ENCODE measurements at places on chromosomes 11 and 22. TPM values are rescaled to one million over a fixed set of nuclear protein-coding genes. Genes with fewer than 3 reads are reported as not detected.

GRCh38 chr11:2930704-2931419, 1.6 kb upstream of the PHLDA2 start:
- H3K27me3 ChIP-seq = peaks cover 51% of the 10 kb centered on the region
- H3K27ac ChIP-seq = peak overlapping the region; percentile 89
- peak; percentile 70 for DNase-seq
- H3K4me3 ChIP-seq = peak overlapping the region; percentile 45
- no peaks in the 10 kb centered on the region for H3K36me3 ChIP-seq
- peaks cover 27% of the 10 kb centered on the region for H3K4me1 ChIP-seq

GRCh38 chr11:130380778-130381177, 47.6 kb downstream of the ADAMTS8 start:
- H3K4me1 ChIP-seq = no peaks in the 10 kb centered on the region
- H3K36me3 ChIP-seq = no peaks in the 10 kb centered on the region
- H3K4me3 ChIP-seq = no peak overlapping the region
- DNase-seq = no peak
- H3K27ac ChIP-seq = no peak overlapping the region
- H3K27me3 ChIP-seq = no peaks in the 10 kb centered on the region

Gene MS4A15
- 0.04 TPM for polyA plus RNA-seq

Gene CNIH2
- 8.0 TPM for polyA plus RNA-seq
